ENCODE measurements at places on chromosomes 1 and 21. TPM values are rescaled to one million over a fixed set of nuclear protein-coding genes. Genes with fewer than 3 reads are reported as not detected.

The TMEM269 gene
- total RNA-seq = not detected

The ACTN2 gene
- not detected for total RNA-seq

DNA sequence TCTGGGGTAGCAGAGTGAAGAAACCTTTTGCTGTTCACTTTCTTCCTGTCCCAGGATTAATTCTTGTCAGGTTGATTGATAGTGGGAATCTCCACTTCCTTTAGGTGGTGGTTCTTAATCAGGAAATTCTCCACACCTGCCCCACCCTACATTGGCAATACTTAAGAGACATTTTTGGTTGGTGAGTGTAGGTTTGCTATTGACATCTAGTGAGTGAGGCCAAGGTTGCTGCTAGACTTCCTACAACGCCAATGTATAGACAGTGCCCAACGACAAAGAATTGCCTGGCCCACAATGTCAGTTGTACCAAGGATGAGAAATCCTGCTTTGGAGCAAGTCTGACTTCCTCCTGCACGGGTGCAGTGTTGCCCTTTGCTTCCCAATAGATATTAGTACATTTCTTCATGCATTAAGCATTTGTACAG is 38.5 kb downstream of the MAP3K7CL start:
- no peak for DNase-seq

The INTS11 gene
- 109 TPM for total RNA-seq

The ZNF678 gene
- total RNA-seq = 4.6 TPM

DNA sequence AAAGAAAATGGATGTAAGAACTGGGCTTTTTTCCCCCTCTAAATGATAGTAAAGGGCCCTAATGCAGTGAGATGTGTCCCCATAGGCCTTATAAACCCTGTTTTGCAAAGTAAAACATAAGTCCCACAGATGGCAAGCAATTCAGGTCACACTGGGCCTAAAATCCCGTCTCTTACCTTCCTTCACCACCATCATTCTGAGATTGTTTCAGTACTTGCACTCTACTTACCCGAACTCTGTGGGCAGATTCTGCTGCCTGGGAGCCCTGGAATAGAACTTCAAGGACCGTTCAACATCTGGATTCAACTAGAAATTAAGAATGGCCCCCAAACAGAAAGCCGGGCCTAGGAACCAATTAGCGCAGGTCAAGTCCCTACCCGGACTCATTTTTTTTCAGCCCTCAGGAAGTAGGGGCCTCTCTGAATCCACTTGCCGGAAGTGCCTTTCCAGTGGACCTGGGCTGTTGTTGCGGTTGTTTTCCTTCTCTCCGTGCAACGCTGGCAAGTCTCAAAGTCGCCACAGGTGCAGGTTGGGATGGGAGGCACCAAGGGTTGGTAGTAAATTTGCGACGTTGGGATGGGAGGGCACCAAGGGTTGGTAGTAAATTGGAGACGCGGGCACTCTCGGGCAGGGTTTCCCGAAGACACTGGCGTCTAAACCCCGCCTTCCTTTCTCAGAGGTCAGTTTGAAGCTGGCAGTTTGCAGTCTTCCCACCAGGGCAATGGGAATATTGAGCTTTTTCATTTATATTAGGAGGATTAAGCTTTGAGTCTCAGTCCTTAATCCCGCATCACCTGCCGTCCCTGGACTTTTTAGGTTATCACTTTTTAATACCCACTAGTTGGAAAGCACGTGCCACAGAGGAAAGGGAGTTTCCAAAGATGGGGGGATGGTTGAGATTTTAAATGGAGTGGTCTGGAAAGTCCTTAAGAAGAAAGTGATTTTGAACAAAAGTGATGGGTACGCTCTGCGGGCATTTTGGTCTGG is at the start of gene TMEM69:
TMEM69 (plus strand) TSS at position 428 of the 987 bp plus-strand sequence. CDS start 2,888 bp downstream, outside the sequence.
- DNase-seq = peak; percentile 85

GRCh38 chr1:58650141-58650540 is 49.7 kb downstream of the MYSM1 start:
- DNase-seq = no peak

GRCh38 chr1:55375617-55376258 is 160.6 kb upstream of the USP24 start:
- DNase-seq = peak; percentile 31

- DNase-seq = no peak
Measured at GRCh38 chr1:228512781-228513198, 25.6 kb downstream of the RNF187 start.

- no peak for DNase-seq
Measured at GRCh38 chr21:14414932-14415508, 32.1 kb upstream of the HSPA13 start.

The BCL2L15 gene
- total RNA-seq = 2.9 TPM

- no peak for DNase-seq
Measured at GRCh38 chr1:208544794-208545193, 300.6 kb upstream of the PLXNA2 start.

All from activated CD4-positive, alpha-beta memory T cell treated with anti-CD3 and anti-CD28 coated beads, Interleukin-2, amount 10 ng/mL, durations not matched to agents 7 days and 5 days (primary cell).